NCI-H2081 (cell line): ENCODE measurements at places on chromosomes 5 and 9.

DNA sequence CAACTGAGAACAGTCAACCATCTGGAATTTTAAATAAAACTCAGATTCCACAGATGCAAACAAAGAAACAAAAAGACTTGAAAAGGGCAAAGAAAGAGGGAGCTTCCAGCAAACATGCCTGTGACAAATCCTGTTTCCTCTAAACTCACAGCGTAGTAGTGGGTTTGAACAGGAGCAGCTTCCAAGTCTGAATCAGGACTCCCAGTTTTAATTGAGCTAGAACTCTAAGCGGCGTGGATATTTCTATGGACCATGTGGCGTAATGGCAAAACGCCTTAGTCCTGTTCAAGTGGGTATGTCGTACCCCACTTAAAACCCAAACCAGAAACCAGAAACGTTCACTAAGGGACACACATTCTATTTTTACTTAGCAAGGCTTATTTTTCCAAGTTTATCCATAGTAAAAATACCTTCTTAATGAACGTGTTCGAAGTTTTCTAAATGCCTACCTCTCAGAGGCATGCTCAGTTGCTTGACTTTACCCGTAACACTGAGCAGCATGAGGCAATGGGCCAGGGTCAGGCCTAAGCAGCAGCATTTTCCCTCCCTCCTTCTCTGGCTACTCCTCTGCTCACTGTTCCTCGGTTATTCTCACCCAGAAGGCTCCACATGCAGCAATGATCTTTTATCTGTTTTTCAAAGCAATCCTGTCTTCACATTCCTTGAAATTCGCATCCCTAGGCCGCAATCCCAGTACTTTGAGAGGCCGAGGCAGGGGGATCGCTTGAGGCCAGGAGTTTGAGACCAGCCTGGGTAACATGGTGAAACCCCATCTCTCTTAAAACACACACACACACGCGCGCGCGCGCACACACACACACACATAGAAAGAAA is 77.9 kb downstream of the FNBP1 start:
- no peak for DNase-seq

DNA sequence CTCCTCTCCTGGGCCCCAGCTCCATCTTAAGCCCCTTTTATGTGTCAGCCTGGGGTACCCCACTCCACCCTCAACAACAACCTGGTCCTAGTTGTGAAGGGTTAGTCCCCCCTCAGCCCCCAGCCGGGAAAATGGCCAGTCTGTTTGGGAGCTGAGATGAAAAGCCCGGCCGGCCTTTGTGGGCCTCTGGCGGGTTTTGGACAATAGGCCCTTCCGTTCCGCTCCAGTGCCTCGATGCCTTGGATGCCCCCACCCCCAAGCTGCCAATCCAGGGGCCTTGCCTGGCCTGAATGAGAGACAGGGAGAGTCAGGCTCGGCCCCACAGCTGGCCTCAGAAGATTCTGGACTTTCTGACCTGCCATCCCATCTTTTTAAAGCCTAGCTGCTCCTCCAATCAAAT is 9.2 kb downstream of the CNTFR start:
- DNase-seq: no peak

- DNase-seq: no peak
Measured at GRCh38 chr5:57989378-57989777, 470.5 kb downstream of the PLK2 start.

GRCh38 chr9:72396247-72397091 is 31.5 kb upstream of the ZFAND5 start:
- DNase-seq: no peak

GRCh38 chr5:35003018-35003957 is 44.5 kb downstream of the AGXT2 start:
- DNase-seq: peak; percentile 83

DNA sequence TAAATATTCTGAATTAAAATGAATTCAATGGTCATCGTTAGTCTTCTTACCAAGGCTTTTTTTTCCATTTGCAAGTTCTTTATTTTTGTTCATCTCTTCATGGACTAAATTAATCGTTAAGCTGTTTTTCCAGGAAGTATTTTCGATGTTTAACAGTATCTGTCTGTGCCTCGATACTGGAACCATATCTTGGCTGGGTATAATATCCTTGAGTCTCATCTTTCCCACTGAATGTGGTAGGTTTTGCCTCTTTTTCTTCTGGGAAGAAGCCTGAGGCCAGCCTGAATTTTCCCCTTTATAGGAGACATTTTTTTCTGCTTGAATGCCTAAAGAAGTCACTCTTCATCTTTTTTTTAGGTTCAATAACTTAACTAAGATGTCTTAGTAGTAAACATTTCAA is 4.0 kb upstream of the SEPTIN8 start:
- no peak for DNase-seq

DNA sequence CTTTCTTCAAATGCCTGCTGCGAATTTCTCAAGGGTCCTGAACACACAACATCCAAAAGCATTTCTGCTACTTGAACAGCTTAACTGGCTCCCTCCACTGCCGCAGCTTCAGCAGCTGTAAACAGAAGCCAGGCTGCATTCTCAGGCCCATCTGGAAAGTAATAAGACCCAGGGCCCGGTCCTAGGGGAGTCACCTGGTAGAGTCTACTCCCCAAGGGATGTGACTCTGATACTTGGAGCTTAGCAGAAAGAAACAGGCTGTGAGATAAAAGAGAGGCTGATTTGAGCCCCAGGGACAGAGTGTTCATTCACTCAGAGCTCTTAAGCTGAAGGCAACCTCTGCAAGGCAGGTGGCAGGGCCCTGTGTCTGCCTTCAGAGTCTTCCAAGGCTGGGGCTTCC is 356.8 kb downstream of the SPOCK1 start:
- DNase-seq: no peak

DNA sequence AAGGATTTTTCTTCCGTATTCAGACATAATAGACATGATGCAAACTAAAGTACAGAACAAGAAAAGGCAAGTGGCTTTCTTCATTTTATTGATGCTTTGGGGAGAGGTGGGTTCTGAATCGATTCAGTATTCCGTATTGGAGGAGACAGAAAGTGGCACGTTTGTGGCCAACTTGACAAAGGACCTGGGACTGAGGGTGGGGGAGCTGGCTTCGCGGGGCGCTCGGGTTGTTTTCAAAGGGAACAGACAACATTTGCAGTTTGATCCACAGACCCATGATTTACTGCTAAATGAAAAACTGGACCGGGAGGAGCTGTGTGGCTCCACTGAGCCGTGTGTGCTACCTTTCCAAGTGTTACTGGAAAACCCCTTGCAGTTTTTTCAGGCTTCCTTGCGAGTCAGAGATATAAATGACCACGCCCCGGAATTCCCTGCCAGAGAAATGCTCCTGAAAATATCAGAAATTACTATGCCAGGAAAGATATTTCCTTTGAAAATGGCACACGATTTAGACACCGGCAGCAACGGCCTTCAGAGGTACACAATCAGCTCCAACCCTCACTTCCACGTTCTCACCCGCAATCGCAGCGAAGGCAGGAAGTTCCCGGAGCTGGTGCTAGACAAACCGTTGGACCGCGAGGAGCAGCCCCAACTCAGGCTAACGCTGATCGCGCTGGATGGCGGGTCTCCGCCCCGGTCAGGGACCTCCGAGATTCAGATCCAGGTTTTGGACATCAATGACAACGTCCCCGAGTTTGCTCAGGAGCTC is 551 bp downstream of the PCDHB6 start:
- no peak for DNase-seq

DNA sequence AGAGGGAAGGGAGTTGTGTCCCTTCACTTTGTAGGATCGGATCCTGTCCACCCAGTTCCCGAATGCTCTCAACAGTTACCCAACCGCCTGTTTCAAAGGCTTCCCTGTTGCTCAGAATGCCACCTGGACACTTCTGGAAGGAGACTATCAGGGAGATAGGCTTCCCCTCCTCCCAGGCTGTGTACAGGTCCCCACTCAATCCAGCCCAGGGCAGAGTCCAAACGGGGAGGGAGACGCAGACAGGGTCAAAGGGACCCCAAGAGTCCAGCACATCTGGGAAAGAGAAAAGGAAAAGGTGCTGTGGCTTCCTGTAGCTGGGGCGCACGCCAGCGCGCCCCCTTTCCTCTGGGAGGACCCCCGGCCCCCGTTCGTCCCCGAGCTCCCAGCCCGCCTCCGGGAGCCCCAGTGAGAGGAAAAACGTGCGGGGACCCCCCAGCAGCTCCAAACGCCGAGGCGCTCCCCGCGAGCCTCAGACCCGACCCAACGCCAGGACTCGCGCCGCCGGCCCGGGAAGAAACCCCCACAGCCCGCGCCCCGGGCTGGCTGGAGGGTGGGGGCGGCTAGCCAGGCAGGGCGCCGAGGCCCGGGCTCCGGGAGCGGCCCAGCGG is 640 bp downstream of the SURF4 start:
- DNase-seq: peak; percentile 62

DNA sequence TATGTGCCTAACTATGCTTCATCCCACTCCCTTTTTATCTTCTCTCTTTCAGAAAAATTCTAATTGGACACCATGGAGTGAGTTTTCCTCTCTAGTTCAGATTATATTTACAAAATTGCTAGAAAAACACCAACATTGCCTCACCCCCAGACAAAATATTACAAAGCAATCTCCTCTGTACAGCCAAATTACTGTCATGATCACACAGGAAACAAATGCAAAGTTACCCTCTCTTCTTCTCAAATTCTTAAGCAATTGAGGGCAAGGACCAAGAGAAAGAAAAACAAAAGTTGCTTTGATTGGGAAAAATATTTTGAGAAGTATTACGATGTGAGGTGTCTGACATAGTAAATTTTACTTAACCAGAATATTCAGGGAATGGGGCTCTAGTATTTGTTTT is 30.8 kb upstream of the ABCA1 start:
- DNase-seq: no peak

- DNase-seq: no peak
Measured at GRCh38 chr9:3173374-3173773, 329.5 kb upstream of the PUM3 start.

- peak; percentile 20 for DNase-seq
Measured at GRCh38 chr9:77475641-77476473, 172.3 kb downstream of the GNA14 start.

DNA sequence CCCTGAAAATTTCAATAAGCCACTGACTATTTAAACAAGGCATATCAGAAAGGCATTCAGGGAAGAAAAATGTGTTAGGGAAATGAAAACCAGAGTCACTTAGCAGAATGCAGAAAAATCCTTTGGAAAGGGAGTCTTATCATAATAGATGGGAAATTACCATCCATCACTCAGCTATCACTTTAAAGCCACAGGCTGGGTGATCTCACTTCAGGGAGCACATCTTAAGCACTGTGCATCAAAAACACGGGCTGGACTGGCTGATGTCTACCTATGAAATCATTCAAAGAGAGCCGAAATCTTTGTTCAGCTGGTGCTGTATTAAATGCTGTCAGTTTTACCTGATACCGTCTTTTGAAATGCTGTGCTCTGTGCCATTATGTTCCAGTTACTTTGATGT is 73.5 kb downstream of the C9orf57 start:
- DNase-seq: no peak

DNA sequence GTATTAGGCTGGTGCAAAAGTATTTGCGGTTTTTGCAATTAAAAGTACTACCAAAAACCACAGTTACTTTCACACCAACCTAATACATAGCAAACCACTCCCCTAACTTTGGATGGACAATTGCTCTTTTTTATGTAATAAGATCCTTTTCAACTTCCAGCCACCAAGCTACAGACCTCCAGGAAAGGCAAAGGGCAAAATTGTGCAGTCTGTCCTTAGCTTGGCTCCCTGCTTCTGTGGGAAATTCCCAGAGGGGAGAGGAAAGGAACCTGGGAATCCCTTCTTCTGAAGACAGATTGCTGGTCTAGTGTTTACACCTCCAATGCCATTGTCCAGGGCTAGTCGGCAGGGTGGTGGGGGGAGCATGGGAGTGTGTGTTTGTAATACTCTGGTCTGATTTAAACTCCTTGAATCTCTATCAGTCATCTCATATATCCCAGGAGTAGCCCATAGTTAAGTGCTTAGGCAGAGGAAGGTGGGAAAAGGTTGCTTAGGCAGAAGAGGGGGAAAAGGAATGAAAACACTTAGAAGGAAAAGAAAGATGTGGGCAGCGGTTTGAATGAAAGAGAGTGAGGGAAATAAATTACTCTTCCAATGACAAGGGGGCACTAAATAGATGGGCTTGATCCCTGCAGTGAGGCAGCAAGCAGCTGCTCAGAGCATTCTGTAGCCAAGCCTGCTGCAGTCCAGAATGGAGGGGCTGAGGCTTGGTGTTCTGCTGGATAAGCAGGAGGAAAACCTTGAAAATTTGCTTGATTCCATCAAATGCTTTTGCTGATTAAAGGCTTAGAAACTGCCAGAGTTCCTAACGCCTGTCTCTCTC is 86.9 kb upstream of the MAP1B start:
- DNase-seq: no peak

GRCh38 chr5:142902186-142902965 is 132.2 kb downstream of the ARHGAP26 start:
- no peak for DNase-seq

DNA sequence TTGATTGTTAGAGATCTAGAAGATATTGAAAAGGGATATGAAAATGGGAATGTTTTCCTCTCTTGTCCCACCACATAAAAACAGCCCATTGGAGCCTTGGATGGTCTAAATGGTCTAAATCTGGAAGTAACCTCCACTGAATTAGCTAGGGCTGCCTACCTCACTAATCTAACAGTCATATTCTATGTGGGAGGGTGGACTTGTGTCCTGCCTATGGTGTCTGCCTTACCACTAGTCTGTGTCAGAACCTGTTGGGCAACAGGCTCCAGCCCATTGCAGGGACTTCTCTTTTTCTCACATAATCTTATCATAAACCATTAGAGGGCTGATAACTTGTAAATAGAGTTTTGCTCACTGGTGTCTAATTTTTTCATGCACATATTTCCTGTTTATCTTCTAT is 548.8 kb upstream of the CDH18 start:
- no peak for DNase-seq

DNA sequence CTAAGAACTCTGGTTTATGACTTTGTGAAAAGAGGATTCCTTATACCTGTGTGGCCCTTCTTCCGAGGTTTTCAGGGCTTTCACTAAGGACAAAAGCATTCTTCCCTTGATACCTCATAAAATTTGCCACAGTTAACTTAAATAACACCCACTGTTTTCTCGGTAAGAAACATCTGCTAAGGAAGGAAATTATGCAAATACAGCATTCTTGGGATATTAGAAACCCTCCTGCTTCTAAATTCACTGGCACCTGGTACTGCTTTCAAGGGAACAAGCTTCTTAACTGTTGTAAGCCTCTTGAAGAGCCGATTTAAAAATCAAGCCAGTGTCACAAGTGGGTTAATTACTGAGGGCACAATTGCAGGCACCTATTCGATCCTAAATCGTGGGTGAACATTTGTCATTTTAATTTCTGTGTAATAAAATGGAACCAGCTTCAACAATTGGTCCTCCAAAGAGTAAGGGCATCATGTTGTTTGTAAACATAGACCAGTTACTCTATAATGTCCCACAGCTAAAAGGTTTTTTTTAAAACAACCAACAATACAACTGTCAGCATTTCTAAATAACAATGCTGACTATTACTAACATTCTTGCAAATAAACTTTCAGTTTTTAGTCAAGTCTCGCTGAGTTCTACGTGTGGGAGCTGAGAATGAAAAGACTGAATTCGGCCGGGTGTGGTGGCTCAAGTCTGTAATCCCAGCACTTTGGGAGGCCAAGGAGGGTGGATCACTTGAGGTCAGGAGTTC is 26.6 kb downstream of the AK3 start:
- DNase-seq: no peak
